ENCODE measurements at places on chromosomes 5 and 9.

DNA sequence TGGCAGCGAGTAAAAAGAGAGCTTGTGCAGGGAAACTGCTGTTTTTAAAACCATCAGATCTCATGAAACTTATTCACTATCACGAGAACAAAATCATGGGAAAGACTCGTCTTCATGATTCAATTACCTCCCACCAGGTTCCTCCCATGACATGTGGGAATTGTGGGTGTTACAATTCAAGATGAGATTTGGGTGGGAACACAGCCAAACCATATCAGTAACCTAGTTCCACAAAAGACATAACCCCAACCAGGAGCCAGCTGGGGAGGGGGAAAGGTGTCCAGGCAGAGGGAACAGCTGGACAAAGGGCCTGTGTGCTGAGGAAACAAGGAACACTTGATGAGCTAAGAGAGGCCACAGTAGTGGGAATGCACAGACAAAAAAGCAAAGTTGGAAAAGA is 71.1 kb downstream of the BASP1 start:
- DNase-seq = no peak

- no peak for DNase-seq
Measured at GRCh38 chr9:121768416-121769015, 117.1 kb downstream of the DAB2IP start.

DNA sequence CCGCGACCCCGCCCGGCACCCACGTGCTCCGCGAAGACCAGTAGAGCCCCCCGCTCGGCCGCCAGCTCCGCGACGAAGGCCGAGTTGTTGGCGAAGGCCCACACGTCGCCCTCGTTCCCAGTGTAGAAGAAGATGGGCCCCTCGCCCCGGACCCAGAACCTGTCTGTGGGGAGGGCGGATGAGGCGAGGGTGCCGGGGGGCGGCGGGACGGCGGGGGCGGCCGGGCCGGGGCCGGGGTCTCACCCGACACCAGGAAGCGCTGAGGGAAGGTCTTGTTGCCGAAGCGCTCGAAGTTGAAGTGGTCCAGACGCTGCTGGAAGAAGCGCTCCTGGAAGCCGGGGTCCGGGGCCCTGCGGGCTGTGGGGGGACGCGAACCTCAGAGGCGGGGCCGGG is 317 bp downstream of the DPP7 start:
- no peak for DNase-seq

- DNase-seq = no peak
Measured at GRCh38 chr5:43049236-43049635, 9.1 kb upstream of the ANXA2R start.

DNA sequence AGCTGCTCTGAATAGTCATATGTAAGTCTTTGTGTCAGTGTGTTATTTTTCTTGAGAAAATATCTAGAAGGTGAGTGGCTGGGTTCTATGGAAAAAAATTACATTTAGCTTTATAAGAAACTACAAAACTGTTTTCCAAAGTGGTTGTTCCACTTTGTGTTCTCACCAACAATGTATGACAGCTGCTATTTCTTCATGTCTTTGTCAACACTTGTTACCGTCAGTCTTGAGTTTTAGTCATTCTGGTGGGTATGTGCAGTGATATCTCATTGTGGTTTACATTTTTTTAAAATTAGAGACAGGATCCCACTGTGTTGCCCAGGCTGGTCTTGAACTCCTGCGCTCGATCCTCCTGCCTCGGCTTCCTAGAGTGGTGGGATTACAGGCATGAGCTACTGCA is 246.4 kb downstream of the PJA2 start:
- no peak for DNase-seq

- no peak for DNase-seq
Measured at GRCh38 chr5:110561510-110561909, 165.0 kb downstream of the TMEM232 start.

- no peak for DNase-seq
Measured at GRCh38 chr5:179803651-179804554, 2.8 kb downstream of the MGAT4B start.

DNA sequence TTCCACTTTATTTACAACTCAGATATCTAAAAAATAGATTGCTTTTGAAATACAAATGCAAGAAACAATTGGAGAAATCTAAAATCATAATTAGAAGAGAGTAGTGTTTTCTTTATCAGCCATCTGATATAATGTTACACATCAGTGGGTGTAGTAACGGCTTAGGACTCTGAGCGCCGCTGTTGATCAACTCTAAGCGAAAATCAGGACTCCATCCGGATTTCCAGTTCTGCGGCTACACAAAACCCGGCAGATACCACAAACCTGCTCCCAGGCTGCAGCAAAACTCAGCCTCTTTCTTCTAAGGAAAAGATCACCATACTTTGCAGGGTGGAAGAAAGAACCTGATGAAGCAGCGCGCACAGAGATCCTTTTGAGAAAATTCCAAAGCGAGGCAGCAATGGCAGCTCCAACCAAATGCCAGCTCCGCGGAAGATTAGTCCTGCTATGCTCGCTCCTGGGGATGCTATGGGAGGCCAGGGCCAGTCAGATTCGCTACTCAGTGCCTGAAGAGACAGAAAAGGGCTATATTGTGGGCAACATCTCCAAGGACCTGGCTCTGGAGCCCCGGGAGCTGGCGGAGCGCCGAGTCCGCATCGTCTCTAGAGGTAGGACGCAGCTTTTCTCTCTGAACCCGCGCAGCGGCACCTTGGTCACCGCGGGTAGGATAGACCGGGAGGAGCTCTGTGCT is at the start of gene PCDHGA9:
TSS of gene PCDHGA9 (plus strand) at position 226 of the 691 bp plus-strand sequence. CDS start at position 401, 175 bp downstream.
- no peak for DNase-seq

DNA sequence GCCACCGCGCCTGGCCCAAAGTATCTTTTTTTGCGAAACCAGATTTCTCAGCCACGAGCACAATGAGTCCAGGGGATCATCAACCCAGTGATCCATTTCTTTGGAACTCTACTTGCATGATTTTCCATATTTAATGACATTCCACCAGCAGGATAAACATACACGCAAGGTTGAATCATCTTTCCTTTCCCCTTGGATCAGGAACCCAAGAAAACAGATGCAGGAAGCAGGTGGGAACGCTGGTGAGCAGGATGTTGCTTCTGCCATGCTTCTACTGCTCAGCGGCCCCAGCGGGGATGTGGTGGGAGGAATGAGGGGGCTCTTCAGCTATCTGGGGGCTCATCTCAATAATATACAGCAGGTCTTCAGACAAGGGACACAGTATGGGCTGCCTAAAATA is 118.2 kb downstream of the SEC61B start:
- DNase-seq = no peak

DNA sequence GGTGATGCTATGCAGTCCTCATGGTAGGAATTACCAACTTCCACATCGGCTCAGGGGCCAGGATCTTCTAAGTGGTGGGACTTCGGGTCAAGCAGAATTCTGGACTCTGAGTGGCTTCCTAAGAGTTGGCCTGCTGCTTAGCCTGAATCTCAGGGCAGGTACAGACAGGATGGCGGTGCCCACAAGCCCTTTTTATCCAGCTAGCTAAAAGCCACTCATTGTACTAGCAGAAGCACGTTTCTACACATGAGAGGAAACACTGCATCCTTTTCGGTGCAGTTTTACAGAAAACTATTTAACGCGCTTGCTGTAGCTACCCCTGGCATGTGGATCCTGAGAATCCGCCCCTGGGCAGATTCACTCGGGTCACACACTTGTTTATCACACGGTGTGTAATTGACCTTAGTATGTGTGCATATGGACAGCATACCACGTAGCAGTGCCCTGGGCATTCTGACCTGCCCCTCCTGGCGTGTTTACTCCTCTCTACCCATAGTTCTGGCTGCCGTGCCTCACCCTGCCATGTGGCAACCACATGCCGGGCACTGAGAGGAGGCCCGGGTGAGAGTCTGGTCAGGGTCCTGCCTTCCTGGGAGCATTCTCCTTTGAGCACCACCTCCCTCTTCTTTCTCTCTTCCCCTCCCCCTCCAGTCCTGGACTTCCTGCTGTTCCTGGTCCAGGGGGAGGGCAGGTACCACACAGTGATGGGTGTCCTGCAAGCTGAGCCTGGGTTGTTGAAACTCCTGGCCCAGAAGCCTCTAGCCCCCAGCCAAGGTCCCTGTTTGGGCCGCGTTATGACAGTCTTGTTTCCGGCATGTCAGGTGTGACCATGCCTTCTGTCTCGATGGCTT is 65.9 kb downstream of the DAB2IP start:
- no peak for DNase-seq

GRCh38 chr5:66945389-66946349 is 250.9 kb downstream of the CD180 start:
- no peak for DNase-seq

DNA sequence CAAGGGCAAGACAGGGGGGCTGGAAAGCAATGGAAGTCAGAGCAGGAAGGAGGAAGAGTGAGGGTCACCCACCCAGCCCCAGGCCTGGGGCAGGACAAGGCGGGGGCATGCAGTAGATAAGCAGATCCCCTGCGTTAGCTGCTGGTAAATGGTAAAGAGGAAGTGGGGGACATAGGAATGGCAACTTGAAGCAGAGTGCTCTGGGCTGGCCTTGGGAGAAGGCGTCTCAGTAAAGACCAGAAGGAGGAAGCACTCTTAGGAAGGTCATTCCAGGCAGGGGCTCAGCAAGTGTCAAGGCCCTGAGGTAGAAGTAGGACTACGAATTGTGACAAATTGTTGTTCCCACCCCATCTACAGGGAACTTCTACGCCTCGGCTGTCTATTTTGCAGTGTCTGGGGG is 15.1 kb downstream of the TCOF1 start:
- DNase-seq = no peak

- no peak for DNase-seq
Measured at GRCh38 chr9:631596-631995, 209.9 kb upstream of the DMRT1 start.

GRCh38 chr9:83503866-83504265 is 34.3 kb downstream of the FRMD3 start:
- no peak for DNase-seq

DNA sequence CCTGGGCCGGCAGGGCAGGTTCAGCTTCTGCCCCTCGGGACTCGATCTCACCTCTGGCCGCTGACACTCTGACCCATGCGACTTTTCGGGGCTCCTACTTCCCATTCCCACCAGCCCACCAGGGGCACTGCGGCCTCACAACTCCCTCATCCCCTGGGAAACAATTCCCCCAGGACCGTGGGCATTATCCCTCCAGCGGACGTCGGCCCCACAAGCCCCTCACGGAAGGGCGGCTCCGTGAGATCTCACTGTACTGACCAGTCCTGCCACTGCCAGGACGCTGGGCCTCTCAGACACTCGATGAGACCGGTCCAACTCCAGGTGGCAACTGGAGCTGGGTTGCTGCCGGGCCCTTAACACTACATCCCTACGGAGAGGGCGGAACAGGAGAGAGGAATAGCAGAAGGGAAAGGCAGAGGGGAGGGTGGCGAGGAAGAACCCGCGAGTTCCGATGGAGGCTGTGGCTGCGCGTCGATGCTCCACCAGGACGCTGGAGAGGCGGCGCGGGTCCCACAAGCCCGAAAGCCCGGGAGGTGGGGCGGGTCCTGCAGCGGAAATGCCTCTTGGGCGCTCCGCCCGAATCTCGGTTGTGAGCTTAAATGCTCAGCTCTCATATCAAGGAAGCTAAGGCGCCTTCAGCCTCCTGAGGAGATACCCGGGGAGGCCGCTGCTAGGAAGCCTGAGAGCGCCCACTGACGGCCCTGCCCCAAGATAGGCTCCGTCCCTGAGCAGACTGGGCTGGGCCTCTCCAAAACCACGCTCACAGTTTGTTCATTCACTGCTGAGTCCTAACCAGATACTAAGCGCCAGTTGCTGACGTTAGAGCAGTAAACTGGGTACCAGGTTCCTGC is 36.3 kb downstream of the VCP start:
- no peak for DNase-seq
